ENCODE measurements at places on chromosomes 7 and 10.

- no peak for DNase-seq
Observed at GRCh38 chr10:37588299-37588698, 269.1 kb downstream of the ZNF248 start.

GRCh38 chr7:95820778-95821177, 48.4 kb downstream of the DYNC1I1 start:
- no peak for DNase-seq

DNA sequence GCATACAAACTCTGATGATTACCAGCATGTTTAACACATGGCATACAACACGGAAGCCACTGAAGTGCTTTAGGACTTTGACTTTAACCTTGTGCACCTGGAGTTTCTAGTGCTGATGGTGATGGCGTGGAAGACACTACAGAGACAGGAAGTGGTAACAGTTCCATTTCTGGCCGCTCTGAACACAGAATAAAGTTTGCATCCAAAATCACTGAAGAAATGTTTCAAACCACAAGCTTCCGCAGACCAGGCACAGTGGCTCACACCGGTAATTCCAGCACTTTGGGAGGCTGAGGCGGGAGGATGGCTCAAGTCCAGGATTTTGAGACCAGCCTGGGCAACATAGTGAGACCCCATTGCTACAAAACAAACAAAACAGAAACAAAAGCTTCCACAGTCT, 40.3 kb upstream of the TNPO3 start:
- DNase-seq = no peak

DNA sequence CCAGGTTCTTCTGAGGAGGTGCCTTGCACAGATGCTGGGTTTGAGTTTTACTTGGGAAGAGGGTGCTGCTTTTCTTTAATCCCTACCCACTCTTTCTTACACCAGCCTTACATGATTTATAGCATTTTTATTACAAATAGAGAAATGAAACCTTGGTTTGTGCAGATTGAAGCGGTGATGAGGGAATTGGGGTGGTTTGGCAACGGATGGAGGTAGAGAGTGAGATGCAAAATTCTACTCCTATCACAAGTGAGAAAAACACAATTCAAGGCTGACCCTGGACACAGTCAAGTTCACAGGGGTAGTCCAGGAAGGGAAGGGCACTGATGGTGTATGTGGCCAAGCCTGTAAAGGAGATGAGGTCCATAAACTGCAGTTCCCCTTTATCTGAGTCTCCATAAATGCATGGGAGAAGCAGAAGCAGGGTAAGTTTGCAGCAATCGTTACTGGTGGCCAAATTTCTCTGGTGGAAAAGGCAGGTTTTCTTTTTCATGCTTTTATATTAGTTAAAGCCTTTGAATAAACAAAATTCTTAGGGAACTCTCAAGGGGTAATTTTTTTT, 214.3 kb downstream of the JAZF1 start:
- no peak for DNase-seq

GRCh38 chr7:22482503-22482902, 17.5 kb downstream of the STEAP1B start:
- DNase-seq = no peak

- DNase-seq = no peak
Observed at GRCh38 chr10:51311228-51311627, 236.9 kb downstream of the PRKG1 start.

DNA sequence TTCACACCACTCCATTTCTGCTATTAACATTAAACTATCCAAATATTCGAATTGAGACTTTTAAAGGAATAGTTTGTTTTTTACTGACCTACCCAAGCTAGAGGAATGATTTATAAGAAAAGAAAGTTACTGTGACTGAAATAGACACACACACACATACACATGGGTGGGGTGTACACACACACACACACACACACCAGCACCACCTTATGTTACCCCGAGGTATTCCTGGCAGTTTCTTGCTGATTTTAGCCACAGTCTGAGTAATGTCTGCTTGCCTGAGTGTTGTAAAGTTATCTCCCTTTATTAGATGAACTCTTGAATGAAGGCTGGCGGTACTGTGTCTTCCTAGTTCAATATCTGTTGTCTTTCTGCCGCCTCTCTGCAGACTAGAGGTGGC, 91.3 kb upstream of the PRKG1 start:
- no peak for DNase-seq

DNA sequence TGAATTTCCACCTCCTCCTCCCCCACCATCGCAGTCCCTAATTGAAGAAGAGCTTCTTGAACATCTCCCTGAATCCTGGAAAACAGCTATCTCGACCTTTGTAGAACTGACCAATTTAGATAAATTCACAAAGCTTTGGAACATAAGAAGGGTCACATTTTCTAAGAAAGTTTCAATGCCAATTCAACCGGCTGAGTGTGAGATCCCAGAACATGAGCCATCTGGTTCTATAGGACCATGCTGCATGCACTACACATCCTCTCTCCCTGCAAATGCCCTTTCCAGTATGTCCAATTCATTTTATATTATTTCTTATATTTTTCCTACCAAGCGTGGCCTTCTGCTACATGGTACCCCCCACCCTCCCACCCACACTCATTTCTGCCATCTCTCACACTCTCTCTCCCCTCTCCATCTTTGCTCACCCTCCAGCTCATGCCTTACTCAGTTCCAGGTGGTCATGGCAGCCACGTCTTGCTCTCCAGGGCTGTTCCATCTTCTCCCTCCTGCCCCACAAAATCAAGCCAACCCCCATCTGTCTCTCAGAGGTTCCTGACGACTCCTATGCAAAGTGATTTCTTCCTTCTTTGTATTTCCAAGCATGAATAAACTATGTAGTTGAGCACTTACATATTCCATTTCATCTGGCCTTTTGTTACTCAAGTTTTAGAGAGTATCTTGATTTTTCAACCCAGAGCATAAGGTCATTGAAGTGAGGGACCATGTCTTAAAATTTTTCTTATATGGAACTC, 19.3 kb downstream of the FRMD4A start:
- no peak for DNase-seq

DNA sequence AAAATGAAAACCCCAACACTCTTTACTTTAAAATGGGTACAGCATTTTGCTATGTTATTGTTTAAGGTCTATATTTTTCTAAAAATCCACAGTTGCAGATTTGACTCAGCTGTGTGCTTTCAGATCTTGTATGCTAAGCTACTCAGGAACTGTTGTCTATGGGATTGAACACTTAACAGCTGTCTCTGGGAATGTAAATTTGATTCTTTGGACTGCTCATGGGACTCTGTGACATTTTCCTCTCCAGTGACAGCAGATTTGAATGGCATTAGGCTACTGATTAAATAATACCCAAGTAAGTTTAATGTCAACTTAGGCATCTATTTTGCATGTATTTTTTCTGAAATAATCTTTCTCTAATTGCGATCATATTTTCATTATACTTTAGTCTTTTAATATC, 1.7 kb upstream of the CD36 start:
- no peak for DNase-seq

- DNase-seq = no peak
Observed at GRCh38 chr10:51905032-51905431, 205.6 kb upstream of the CSTF2T start.

GRCh38 chr10:117047947-117048346, 43.0 kb upstream of the SHTN1 start:
- DNase-seq = no peak

GRCh38 chr7:55336540-55336939, 28.6 kb upstream of the LANCL2 start:
- DNase-seq = no peak

GRCh38 chr7:43044511-43044910, 67.9 kb upstream of the HECW1 start:
- no peak for DNase-seq

DNA sequence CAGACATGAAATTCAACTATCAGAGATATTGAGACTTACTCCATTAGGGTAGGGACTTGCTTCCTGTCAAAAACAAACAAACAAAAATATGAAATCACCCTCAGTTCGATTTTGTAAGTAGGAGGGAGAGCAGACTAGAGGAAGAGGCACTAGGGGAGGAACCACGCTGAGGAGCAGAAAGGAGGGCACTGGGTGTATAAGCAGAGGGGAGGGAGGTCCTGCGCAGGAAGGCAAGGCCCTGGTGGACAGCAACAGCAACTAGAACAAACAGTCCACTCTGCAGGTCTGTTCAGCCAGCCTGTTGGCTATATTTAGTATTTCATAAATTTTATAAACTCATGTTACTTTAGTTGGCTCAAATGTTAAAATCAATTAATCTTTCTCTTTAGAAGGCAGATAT, 937.1 kb upstream of the C7orf33 start:
- no peak for DNase-seq

GRCh38 chr10:12595936-12596576, 246.7 kb downstream of the CAMK1D start:
- no peak for DNase-seq

DNA sequence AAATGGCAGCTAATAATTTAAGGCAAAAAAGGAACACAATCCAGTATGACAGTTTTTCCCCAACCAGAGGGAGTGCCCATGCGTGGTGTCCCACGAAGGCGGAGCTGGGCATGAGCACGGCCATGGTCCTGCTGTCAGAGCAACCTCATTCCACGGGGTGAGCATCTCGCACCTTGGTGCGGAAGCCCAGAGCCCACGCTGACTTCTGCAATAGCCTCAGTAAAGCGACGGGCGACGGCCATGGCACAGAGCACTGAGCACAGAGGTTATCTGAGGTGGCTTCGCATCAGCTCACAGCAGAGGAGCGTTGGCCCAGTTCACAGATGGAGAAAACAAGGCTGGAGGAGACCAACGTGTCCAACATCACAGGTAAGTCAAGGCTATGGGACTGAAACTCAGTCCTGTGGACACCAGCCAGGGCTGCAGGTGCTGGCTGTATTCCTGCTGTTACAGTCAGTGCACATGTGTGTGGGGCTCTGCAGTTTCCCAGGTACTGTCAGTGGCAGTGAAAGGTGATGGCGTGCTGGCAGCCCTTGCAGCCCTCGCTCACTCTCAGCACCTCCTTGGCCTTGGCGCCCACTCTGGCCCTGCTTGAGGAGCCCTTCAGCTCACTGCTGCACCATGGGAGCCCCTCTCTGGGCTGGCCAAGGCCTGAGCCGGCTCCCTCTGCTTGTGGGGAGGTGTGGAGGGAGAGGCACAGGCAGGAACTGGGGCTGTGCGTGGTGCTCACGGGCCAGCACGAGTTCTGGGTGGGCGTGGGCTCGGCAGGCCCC, 525.6 kb downstream of the PTPRN2 start:
- no peak for DNase-seq

- no peak for DNase-seq
Observed at GRCh38 chr10:78194050-78194449, 160.4 kb downstream of the RPS24 start.

DNA sequence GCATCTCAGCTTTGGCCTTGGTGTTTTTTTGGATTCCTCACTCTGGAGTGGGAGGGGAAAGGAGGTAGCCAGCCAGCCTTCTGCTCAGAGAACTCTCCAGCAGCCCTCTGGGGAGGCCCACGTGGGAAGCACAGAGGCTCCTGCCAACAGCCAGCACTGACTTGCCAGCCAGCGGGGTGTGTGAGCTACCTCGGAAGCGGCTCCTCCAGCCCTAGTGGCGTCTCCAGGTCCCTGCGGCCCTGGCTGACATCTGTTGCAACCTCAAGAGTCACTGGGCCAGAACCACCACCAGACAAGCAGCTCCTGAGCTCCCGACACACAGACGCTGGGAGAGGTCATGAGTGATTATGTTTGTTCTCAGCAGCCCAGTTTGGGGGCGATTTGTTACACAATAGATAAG, 180.2 kb upstream of the FZD8 start:
- peak; percentile 28 for DNase-seq

DNA sequence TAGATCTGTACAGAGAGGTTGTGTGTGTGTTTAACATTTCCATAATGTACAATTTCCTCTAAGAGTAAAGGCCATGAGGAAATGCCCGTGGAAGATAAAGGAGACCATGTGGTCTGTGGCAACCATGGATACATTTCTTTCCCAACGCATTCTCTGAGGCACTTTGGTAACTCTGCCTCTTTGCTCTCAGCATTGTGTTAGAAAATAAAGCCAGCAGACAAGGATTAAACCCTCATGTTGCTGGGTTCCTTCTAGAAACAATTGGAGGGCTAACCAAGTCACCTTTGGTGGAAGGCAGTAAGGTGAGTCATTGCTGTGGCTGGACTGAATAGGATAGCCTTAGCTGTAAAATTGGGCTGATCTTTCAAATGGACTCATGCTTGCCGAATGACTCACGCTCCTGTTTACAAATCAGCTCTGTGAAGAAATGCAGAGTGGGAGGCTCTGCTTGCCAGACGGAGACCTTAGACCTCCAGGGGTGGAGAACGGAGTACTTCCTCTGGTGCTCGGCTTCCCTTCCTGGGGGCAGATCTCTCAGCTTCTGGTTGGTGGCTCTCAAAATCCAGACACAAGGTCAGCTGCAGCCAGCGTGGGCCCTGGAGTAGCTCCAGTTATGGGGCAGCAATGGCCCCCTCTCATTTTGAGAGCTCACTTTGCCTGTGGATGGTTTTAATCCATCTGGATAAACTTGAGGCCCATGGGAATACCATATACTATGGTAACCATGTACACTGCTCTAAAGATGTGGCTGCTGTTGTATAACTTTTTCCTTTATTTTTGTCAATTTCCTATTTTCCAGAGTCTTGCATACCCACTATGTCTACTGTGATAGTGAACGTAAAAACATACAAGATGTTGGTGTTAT, 137.3 kb downstream of the TCF7L2 start:
- no peak for DNase-seq
